ENCODE measurements at places on chromosomes 7 and 10.

GRCh38 chr10:98825741-98826140 lies 379.0 kb upstream of the HPS1 start:
- no peak for DNase-seq

DNA sequence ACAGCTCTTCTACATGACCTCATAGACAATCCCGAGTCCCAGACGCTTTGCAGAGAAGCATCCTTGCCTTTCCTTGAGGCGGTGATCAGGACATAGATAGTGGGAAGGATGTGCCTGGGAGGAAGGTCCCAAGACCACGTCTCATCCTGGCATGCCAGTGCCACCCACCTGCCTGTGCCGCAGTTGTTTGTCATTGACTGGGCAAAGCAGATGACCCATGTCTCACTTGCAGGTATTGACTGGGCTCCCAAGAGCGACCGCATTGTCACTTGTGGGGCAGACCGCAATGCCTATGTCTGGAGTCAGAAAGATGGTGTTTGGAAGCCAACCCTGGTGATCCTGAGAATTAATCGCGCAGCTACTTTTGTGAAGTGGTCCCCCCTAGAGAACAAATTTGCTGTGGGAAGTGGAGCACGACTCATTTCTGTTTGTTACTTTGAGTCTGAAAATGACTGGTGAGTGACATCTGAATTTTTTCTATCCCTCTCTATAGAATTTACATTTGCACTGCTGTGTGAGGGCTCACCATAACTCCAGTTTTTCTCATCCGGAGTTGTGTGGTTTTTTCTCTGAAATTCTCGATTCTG lies 18.5 kb downstream of the ARPC1A start:
- DNase-seq = no peak

- no peak for DNase-seq
Observed at GRCh38 chr10:114418109-114418508, 13.8 kb upstream of the AFAP1L2 start.

DNA sequence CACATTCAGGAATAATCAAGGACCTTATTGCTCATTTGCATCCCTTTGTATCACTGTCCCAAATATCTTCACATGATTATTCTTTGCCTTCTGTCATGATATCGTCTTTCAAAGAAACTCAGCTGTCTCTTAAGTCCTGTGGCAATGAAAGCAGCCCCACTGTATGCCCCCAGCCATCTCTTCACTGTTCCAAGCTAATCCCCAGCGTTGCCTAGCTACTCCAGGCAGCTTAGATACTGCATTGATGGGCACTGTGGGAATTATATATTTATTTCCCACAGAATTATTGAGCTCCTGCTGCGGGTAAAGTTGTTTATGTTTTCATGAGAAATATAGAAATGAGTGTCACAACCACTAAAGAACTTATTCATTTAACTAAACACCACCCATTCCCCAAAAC lies 38.8 kb downstream of the SND1 start:
- DNase-seq = no peak

GRCh38 chr7:30845426-30846135 lies 66.1 kb upstream of the AQP1 start:
- peak; percentile 80 for DNase-seq

DNA sequence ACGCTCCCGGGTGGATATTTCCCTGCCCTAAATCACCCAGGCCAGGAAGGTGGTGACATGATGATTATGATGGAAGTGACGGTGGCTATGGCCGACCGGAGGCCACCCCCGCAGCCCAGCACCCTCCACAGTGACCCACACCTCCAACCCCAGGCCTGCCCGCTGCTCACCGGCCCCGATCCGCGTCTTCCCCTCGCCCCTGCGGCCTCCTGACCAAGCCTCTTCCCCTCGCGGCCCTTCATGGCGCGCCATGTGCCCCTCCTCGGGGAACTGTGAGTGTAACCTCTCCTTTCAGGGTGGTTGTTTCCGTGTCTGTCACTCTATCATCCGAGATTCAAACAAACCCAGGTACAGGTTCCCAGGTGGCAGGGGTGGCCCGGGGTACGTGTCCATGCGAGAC lies 78.3 kb downstream of the UNCX start:
- DNase-seq = no peak

- DNase-seq = peak; percentile 28
Observed at GRCh38 chr10:74186678-74187077, 35.7 kb downstream of the ADK start.

- peak; percentile 42 for DNase-seq
Observed at GRCh38 chr7:32206987-32207386, 136.8 kb upstream of the PDE1C start.

- no peak for DNase-seq
Observed at GRCh38 chr7:92722541-92722940, 113.8 kb downstream of the CDK6 start.

DNA sequence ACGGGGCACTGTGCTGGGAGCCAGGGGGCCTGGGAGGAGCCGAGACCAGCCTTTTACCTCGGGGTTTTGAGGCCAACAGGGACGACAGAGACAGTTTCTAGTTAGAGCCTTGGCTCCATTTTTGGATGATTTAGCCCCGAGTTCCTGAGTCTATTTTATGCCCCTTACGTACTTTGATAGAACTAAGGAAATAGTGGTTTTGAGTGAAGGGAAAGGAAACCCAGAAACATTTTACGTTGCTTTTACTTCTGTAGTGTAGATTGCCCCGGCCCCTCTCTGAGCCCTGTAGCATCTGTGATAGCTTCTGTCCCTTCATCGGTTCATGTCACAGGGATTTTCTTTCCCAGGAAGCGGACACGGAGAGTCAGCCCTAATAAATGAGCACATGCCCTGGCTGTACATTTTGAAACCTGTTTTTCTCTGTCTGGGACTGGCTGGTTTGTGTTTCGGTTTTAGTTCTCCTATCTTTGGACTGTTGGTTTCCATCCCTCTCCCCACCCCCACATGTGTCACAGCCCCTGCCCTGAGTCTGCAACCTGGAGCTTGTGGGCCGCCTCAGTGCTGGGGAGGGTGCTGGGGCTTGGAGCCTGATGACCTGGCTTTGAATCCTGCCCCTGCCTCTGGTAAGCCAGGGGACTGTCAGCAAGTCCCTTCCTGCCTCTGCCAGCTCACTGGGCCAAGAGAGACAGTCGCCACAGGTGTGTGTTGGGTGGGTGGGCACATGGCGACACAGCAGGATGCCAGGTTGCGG lies 6.9 kb upstream of the ORAI2 start:
- DNase-seq = no peak

DNA sequence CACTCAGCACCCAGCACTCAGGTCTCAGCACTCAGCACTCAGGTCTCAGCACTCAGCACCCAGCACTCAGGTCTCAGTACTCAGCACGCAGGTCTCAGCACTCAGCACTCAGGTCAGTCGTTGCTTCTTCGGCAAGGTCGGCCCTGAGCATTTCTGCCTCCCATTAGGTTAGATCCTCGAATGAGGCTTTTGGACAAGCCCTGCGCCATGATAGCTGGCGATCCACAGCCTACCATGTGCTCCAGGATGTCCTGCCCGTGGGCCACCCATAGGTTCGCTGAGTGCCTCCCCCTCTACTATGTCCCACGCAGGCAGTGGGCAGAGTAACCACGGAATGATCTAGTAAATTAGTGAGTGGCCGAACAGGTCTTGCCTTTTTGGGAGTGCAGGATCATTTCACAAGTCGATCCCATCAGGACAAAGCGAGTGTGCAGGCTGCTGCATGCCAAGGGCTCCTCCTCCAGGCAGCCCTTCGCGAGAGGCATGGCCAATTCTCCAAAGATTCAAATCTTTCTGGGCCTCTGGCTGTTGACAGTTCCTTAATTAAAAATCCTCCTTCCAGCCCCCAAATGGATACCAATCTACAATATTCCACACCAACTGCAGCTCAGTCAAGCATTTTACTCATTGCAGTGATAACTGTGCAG lies 206.3 kb downstream of the ADARB2 start:
- no peak for DNase-seq

DNA sequence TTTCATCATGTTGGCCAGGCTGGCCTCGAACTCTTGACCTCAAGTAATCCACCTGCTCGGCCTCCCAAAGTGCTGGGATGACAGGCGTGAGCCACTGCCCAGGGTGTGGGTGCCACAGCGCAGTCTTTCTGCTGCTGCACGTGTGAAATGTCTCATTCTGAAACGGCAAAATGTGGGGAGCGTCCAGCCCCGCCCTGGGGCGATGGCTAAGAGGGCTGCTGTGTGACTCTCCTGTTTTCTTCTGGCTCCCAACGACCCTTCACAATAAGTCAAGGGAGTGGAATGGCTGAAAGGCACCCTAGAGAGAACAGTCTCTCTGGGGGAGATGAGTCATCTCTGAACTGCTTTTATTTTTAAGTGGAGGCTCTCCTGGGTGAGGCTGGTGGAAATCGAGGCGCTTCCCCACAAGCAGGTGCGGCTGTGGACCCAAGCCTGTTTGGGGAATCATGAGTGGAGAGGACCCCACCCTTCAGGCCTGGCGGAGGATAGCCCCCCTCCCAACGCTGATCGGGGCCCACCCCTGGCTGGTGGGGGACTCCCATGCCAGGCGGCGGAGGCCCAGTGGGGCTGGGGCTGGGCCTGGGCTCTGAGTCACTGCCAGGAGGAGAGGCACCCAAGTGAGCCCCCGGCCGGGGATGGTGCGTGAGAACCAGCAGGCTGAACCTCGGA lies 18.0 kb downstream of the ADAP1 start:
- DNase-seq = peak; percentile 27

DNA sequence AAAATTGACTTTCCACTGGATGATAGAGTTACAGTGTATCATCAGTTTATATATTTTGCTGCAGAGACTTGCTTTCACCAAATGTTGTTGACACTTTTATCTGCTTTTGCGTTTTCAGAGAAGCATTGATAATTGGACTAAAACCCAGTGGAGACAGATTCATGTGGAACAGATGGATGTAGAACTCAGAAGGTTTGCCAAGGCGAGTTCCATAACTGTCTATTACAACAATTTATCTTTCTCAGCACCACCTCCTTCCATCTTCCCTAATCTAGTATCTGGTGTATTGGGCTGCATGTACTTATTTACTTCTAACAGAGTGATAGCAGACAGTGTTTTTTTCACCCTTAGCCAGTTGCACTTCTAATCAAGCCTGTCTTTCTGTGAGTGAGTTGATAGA lies 73.3 kb downstream of the DNAH11 start:
- DNase-seq = no peak

- DNase-seq = no peak
Observed at GRCh38 chr10:104183682-104184081, 48.5 kb downstream of the CFAP43 start.

- DNase-seq = no peak
Observed at GRCh38 chr10:46520941-46521340, 35.5 kb downstream of the GPRIN2 start.

DNA sequence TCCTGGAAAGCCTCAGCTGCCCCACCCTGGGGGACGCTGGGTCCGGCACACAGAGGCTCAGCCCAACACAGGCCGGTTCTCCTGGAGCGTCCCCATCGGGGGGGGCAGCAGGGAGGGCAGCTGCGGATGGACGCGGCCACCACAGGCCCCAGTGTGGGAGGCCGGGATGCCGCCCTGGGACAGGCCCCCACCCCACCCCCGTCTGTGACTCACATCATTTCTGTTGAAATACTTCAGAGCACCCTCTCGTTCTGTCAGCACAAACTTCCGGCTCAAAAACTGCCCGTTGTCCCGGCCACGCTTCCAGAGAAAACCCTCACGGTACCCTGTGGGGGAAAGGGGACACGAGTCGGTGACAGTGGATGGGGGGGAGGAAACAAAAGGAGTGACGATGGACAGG lies 28.5 kb downstream of the GET4 start:
- no peak for DNase-seq

DNA sequence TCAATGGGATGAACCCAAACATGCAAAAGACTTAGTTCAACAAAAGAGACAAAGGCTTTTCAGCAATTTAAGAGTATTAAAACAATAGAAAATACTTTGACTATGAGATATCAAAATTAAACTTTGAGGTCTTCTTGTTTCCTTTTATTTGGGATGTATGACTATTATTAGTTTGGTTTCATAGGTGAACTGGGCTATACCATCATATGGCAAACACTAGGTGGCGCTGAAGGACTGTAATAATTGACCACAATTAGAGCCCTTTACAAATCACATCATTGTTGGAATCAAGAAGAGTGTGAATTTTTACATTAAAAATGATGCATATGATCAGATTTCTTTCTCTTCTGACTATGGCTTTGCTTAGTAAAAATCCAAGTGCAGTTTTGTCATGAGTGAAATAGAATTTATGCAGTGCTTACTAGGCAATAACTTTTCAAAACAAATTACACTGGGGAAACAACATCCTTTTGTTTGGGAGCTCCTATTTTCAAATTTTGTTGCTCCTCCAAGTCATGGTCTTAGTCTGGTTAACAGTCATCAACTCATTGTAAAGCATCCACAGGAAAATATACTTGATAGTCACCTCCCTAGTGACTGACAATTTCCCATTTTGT lies 14.7 kb upstream of the NXPH1 start:
- DNase-seq = peak; percentile 78

DNA sequence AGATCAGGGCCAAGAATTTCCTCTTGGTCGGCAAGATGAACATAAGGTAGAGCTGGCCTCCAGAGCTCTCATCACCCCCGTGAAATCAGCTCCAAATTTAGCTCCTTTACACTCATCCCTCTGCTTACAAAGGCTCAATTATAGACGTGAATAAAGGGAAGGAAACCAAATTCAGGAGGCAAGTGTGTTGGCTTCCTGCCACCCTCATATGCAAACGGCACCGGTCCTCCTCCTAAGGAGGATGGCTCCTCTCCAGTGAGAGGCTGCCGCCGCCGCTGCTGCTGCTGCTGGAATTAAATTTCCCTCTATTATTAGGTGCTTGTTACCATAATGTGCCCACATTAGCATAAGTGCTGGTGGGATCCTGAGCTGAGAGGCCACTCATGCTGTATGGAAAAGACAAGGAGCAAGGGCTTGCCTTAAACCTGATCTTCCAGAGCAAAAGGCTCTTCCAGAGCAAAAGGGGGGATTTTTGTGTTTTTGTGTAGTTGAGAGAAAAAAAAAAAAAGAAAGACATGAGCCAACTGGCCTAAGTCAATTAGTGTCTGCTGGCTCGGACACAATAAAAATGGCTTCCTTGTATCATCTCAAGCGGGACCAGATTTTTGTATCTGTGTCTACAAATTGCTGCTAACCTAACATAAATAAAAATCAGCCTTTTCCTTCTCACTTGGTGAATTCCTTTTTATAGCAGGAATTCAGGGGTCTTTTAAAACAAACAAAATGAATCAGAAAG lies 68.4 kb downstream of the CDHR3 start:
- no peak for DNase-seq

DNA sequence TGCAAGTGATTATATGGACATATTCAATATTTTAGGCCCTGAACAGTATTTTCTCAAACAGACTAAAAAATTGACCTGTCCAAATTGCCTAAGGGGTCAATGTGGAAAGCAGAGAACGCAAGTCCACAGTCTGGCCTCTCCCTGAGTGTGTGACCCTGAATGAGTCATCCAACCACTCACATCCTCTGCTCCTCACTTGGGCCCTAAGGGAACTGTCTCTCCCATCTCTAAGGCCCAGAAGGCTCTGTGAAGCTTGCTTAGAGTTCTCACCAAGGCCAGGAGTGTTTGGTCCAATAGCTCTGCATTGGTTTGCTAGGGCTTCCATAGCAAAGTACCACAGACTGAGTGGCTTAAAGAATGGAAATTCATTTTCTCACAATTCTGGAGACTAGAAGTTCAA lies 155.1 kb downstream of the LSM5 start:
- no peak for DNase-seq

GRCh38 chr10:123573236-123574108 lies 92.7 kb upstream of the GPR26 start:
- peak; percentile 38 for DNase-seq
